ENCODE measurements at places on chromosomes 5 and 9.

- DNase-seq = no peak
Measured at GRCh38 chr5:145237843-145238242, 597.3 kb downstream of the PRELID2 start.

GRCh38 chr9:87891754-87892153, 9.1 kb downstream of the SPATA31E1 start:
- no peak for DNase-seq

DNA sequence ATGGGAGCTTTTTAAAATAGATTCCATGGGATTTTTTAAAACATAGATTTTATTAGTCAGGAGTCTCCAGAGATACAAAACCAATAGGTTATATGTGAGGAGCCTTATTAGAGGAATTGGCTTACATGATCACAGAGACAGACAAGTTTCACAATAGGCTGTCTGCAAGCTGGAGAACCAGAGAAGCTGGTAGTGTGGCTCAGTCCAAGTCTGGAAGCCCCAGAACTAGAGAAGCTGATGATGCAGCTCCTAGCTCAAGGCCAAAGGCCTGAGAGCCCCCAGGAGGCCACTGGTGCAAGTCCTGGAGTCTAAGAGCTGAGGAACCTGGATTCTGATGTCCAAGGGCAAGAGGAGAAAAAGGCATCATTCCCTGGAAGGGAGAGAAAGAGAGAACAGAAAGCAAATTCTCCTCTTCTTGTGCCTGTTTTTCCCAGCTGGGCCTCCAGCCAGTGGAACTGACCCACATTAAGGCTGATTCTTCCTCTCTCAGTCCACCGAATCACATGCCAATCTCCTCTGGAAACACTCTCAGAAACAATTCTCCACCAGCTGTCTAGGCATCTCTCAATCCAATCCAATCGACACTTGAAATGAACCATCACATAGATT, 59.3 kb downstream of the AHRR start:
- DNase-seq = no peak

- DNase-seq = no peak
Measured at GRCh38 chr5:37889612-37890317, 49.9 kb upstream of the GDNF start.

Measured in NCI-H1417 treated with DMSO at 0.1 percent for 48 hours (cell line).